ENCODE measurements at places on chromosomes 1 and 21.

DNA sequence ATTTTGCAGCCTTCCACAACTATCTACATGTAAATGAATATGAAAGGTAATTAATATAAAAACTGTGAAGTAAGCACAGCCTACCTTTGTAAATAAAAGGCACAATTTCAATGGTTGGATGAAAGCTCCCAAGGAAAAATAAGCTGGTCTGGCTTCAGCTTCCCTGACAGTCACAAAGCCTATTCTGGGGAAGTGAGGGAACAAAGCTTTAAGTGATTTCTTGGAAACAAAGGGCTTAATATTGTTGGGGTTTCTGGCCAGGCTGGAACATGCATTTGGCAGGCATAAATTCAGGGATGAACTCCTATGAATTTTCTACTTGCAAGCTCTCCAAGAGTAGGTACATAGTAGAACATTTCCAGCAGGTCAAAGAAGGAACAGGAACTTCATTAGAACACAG, 17.3 kb downstream of the BCAS2 start:
- DNase-seq = no peak

GRCh38 chr1:56404561-56405030, 174.8 kb downstream of the PLPP3 start:
- peak; percentile 17 for DNase-seq

DNA sequence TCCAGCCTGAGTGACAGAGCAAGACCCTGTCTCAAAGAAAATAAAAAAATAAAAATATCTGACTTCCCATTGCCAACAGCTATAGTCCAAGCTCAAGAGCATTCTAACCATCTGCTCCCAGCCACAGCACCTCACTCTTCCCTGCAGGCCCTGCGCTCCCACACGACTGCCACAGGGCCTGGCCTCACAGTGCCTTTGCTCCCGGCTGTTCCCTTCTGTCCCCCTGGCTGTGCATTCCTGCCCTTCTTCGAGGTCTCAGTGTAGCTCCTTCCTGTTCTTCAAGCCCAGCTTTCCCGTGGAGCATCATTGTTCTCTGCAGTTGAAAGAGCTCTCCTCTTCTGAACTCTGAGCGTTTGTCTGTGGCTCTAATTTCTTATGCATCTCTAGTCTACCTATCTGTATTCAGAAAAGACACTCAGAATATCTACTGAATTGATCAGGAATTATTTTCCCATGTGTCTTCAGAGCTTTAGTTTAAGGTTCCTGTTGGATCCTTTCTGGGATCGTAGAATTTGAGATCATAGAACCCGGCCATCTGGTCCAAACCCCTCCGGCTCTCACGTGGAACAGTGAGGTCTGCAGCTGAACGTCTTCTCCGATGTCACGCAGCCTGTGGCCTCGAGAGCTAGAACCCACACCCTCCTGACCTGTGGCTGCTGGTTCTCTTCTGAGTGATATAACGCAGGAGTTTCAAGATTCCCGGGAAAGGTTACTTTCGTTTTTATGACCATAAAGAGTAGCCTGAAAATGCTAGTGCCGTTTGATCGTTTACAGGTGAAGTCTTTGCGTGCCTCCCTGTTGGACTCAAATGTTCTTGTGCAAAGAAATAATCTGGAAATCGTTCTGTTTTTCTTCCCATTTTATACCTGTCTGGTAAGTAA, 54.4 kb downstream of the DOP1B start:
- DNase-seq = no peak

DNA sequence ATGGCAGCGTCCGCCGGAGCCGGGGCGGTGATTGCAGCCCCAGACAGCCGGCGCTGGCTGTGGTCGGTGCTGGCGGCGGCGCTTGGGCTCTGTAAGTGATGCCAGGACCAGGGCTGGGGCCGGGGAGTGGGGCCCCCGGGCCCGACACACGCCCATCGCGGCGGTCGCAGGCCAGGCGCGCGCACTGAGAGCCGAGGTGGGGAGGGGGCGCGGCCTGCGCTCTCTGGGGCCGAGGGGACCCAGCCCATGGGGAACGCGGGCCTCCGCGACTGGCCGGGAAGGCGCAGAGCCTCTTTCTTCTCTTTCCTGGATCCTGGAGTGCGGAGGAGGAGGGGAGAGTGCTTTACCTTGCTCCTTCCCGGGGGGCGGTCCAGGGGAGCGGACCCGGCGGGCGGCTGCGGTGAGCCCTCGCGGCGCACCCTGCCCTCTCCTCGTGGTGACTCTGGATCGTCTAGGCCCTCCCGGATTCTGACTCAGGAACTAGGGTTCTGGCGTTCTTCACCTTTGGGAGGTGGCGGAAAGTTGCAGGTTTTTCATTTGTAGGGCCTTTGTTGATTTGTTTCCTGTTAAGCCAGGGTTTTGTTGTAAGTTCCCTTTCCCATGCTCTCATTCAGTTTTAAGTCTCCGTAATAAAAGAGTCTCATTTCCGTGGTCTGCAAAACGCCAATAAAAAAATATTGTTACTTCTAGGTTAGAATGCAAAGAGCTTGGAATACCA, 529 bp downstream of the MPZL1 start:
- DNase-seq = no peak

DNA sequence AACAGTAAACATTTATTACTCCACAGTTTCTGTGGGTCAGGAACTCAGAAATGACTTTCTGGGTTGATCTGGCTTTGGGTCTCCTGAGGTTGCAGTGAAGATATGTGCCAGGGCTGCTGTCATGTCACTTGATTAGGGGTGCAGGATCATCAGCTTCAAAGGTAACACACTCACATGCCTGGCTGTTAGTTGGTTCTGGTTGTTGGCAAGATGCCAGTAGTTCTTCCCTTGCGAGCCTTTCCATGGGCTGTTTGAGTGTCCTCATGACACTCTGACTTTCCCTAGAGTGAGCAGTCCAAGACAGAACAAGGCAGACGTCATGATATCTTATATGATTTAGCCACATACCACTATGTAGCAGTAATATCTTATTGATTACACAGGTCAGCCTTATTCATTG, 1.8 kb downstream of the SWT1 start:
- DNase-seq = no peak

GRCh38 chr1:170872663-170873062, 62.7 kb upstream of the MROH9 start:
- no peak for DNase-seq

- no peak for DNase-seq
Observed at GRCh38 chr21:28332796-28333195, 659.9 kb downstream of the LTN1 start.

DNA sequence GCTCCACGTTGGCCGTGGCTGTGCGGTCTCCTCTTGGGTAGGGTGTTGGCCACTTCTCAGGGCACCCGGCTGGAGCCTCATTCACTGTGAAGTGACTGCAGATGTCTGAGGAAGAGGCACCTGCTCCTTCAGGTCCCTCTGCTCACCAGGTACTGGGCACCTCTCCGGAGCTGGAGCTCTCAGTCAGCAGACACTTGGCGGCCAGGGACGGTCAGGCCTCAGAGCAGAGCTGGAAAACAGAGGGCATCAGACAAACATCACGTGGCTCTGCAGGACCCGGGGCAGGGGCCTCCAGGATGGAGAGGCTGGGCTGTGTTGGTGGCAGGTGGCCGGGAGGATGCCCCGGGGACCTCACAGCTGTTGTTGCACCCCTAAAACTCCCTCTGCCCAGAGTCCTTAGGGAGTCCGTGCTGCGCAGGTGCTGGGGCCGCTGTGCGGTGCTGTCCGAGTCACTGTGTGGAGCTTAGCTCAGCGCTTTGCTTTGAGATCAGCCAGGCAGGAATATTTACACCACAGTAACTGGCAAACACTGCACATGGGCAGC, 59.7 kb downstream of the SLX9 start:
- no peak for DNase-seq

GRCh38 chr1:60436186-60436585, 362.6 kb upstream of the C1orf87 start:
- DNase-seq = no peak

DNA sequence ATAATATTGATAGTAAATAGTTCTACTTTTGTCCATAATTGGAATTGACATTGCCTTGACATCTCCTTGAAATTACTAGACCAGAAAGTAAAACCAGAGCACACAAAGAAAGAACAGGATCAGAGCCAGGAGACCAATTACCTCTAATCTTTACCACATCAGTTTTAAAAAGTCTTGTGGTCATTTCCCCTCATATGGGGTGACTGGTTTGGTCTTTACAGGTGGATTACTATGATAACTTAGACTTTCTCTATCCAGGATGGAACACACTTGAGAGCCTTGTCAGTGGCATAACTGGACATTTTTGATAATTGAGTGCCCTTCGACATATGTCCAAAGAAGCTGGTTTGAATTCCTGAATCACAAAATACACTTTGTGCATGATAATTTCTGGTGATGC, 1148.1 kb upstream of the NCAM2 start:
- DNase-seq = no peak

DNA sequence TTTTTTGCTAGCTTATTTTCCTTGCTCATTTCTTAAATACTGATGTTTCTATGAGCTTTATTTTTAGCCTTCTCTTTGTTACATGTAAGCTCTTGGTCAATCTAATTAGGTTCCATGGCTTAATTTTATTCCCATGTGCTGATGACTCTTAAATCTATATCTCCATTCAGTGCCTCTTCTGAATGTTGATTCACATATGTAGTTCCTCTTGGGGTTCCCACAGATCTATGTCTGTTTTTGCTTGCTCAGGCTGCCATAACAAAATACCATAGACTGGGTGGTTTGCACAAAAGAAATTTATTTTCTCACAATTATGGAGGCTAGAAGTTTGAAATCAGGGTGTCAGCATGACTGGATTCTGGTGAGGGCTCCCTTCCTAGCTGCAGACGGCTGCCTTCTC, 58.3 kb upstream of the PLA2G4A start:
- no peak for DNase-seq

DNA sequence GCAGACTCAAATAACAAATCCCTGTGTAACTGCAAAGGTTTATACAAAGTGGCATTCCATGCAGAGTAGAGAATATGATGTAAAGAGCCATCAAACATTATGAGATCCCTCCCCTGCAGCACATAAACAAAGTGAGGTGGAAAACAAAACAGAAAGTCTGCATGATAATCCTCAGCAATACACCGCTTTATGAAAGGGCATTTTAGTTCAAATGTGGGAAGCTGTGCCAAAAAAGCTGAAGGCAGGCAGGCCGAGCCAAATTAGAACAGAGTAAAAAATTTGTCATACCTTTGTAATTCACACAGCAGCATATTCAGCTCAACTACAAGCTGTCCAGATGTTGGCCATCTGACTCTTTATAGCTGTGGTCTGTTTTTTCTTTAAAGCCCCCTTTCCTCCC, 113.5 kb downstream of the LHX9 start:
- DNase-seq = peak; percentile 9

- no peak for DNase-seq
Observed at GRCh38 chr1:52967666-52968065, 40.6 kb downstream of the SCP2 start.

DNA sequence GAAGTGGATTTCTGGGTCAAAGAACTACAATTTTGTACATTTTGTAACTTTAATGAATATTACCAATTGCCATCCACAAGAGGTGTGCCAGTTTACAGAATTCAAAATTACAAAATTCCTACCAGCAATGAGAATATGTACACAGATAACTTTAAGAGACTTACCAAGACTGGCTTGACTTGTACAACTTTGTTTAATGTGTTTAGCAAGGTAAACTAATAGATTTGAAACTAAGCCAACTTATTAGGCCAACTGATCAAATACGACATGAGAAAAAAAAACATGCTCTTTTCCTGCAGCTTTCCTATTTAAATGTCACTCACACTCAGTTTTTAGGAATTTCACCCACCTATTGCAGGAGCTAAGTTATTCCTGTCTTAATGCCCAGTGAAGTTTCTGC, 11.4 kb downstream of the EXOC8 start:
- no peak for DNase-seq

DNA sequence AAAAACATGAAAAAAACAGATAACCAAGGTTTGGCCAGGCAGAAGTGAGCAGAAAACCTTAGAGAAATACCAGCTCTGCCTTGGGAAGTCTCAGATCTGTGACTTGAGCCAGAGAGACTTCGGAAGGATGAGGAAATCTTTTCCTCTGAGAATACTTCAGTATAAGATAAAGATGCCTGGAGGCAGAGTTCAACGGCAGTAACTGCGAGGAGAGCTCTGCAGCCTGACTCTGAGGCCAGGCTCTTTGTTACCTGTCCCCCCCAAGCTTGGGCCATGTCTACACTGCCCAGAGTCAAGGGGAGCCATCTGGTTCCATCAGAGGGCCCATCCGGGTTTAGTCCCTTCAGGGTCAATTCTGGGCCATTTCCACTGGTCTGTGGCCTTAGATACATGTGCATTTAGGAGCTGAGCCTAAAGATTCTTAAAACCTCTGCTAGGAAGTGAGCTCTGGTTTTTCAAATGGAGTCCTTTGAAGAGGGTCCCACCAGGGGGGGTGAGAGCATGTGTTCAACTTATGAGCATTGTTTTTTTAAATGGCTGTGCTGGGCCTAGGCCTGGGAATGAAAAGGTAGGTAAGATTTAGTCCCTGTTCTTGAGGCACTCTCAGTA, 8.7 kb downstream of the KIRREL1 start:
- DNase-seq = peak; percentile 53
